ENCODE measurements at places on chromosomes 3 and 15.
A peak's percentile ranks its signal among the peaks of the same experiment; 100 is the strongest.

DNA sequence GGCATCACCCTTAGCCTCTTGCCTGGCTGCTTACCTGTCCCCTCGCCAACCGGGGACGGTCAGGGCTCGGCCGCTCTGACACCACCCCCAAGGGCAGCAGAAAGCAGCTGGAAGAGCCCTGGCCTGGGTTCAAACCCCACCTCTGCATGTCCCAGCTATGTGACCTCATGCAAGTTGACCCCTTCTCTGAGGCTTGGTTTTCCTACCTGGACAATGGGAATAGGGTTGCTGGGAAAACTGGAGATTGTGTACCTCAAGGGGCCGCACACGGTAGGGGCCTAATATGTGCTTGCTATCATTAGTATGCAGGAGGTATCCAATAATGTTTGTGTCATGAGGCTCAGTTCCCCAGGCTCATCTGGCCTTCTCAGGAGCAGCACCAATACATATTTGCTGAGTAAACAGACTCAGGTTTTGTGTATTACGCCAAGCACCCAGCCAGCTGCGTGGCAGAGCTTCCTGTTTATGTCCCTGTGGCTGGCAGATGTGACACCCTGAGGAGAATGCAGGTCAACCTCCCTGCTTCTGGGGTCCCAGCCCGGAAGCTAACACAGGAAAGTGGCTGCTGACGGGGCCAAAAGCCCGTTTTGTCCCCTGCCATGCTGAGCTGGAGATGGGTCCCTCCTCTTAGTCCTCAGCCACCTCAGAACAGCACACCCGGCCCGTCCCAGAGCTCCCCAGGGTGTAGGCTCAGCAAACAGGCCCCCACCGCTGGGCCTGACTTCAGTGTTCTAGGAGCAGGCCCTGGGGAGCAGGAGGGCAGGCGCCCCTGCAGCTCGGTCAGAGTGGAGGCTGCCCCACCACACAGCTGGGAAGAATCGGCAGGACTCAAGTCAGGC lies 29.7 kb downstream of the PLXND1 start:
- no peak for DNase-seq

GRCh38 chr3:62962714-62963113 lies 87.5 kb upstream of the CADPS start:
- no peak for DNase-seq

DNA sequence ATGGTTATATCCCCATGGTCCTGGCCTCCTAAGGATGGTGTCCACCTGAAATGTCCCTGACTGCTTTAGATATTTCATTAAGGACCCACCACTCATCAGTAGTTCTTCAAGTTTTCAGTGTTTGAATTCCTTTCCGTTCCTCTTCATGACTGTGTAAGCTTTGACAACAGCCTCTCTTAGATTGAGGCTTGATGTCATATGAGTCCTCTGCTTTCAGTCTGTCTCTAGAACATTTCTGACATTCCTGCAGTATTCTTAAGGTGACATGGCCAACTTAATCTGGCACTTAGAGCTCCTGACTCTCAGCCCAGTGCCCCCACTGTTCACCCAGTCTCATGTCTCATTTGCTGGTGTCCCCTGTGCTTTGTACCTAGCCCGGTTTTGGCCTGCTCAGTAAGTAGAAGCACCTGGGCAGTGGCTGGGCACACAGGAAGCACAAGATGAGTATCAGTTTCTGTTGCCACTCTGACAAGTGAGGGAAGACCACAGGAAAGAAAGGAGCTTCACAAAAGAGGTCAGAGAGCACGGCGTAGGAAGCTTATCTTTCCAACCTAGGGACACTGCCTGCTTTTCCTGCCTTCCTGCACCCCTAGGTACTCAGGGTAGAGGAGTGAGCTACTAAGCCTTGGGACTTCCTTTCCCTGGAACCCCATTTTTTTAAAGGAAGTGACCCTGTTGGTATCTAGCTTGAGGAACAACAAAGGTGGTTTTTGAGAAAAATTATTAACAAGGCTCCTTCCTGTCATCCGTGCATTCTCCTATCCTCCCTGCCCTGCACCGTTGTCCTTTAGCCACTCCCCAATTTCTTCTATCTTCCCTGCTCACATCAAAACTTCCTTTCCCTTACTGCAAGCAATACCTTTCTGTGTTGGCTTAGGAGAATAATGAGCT lies 103.1 kb downstream of the KLHL25 start:
- no peak for DNase-seq

DNA sequence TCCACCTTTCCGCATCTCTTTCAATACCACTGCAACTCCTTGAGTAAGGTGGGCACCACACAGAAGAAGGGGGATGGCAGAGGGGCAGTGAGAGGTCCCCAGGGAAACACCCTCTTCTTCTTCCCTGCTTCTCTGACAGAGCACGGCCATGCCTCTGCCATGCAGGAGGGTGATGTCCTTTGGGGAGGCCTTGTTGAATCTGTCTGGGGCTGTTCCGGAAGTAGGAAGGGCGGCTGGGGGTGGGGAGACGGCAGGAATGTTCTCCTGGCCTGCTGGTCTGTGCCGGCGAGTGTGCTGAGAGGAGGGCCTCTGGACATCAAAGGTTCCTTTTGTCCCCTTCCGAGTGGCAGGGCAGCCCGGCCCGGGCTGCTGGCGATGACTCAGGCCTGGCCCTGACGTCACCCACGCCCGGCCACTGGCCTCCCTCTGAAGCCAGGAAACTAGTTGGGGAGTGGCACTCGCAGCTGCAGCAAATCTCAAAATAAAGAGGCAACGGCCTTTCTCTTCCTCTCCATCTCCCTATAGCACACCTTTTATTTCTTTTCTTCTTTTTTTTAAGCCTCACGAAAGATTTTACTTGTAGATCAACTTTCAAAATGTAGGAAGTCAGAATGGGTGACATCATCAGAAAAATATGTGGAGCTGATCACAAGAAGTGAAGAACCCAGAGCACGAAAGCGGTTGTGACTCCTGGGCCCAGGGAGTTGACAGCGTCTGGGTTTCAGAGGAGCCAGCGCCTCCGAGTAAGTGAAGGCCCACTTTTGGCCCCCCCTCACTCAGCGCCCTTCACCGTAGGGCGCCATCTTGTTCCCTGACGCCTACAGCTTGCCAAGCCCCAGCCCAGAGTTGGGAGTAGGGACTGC lies at the start of gene ZBTB38:
Gene ZBTB38, plus strand, starts transcription at position 443 of the 863 bp plus-strand sequence. CDS start 73,885 bp downstream, outside the sequence.
- peak; percentile 56 for DNase-seq

- DNase-seq, result no peak
Measured at GRCh38 chr15:40249477-40250303, 10.8 kb downstream of the PAK6 start.

All from left kidney (tissue), 8 donors.